ENCODE measurements at places on chromosomes 3 and 15.

- DNase-seq: no peak
These were observed 13.6 kb downstream of the MELTF start for GRCh38 chr3:197015790-197016736.

GRCh38 chr3:35448121-35448520 is 191.2 kb upstream of the ARPP21 start:
- DNase-seq: no peak

DNA sequence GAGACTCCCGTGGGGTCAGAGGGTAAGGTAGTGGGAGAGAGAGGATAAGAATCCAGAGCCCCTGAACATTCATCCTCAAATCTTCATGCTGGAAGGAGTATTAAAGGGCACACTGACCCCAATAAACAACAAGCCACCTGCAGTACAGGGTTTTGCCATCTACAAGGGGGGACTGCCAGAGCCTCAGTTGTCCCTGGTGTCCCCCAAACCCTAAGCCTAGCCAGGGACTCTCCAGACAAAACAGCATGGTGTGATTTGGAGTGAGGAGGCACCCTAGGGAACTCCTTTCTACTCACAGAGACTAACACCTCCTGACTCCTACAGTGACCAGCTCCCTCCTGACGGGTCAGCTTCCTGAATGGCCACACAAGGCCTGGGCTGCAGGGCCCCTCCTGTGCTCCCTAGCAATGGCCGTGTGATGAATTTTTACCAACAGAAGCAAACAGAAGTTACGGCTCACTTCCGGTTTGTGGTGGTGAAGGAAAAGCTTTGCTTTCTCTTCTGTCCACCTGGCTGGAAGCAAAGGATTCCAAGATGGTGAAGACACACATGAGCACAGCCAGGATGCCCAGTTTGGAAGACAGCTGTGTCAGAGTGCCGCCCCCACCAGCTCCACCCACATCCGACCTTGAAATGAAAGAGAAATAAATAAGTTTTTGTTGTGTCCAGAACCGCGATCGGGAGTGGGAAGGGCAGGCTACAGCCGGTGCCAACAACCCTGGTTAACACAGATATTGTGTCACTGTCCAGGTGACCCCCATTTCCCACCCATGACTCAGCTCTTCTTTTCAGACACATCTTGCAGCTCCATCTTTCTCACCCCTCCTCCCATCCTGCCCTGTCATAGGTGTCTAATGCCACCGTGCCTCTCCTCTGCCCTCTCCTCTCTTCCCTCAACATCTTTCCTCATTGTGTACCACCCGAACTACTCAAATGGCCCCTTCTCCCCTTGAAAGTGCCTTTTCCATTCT is 69.6 kb upstream of the ATP13A3 start:
- no peak for DNase-seq

- peak; percentile 31 for DNase-seq
These were observed 157.7 kb upstream of the FAM3D start for GRCh38 chr3:58824285-58824684.

- DNase-seq: no peak
These were observed 336.1 kb downstream of the FOXP1 start for GRCh38 chr3:71247221-71247957.

GRCh38 chr3:184040010-184040409 is 8.5 kb downstream of the HTR3D start:
- DNase-seq: no peak

DNA sequence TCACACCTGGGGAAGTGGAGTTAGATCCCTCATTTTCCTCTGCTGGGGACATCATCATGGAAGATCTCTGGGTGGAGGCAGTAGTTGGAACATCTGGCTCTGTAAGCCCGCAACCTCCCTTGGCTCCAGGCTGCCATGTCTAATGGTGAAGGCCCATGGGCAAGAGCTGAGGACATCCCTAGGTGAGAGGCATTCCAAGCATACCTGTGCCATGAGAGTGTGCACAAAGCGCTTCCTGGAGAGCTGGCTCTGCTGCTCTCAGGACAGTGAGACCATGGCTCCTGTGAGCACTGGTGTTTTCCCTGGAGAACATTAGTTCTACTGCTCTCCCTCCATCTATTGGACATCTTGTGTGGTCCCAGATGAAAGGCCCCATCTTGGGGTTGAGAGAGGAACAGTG is 7.7 kb downstream of the MAPKAPK3 start:
- DNase-seq: no peak

GRCh38 chr15:52464478-52464877 is 64.2 kb downstream of the MYO5A start:
- peak; percentile 21 for DNase-seq

- peak; percentile 10 for DNase-seq
These were observed 13.6 kb upstream of the CSK start for GRCh38 chr15:74768099-74768770.

DNA sequence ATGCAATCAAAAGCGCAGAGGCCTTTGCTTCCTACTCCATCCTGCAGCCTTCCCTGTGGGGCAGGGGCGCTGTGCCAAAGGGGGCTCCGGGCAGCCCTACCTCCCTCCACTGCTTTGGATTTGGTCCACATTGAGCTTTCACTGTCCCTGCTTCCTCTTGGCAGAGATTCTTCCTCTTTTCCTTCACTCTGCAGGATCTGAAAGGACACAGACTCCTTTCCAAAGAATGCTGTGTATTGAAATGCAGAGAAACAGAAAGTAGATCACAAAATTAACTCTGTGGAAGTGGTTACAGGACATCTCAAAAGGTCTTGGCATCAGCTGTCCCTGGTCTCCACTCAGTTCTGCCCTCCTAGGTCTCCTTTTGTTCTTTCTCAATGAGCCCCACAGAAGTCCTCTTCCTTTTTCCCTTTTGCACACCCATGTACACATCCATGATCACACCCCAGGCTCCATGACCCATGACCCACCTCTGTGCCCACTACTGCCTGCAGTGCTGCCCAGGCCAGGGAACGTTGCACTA is 64.1 kb downstream of the CCR1 start:
- DNase-seq: no peak

- DNase-seq: no peak
These were observed 47.2 kb downstream of the TMED3 start for GRCh38 chr15:79358069-79358468.

DNA sequence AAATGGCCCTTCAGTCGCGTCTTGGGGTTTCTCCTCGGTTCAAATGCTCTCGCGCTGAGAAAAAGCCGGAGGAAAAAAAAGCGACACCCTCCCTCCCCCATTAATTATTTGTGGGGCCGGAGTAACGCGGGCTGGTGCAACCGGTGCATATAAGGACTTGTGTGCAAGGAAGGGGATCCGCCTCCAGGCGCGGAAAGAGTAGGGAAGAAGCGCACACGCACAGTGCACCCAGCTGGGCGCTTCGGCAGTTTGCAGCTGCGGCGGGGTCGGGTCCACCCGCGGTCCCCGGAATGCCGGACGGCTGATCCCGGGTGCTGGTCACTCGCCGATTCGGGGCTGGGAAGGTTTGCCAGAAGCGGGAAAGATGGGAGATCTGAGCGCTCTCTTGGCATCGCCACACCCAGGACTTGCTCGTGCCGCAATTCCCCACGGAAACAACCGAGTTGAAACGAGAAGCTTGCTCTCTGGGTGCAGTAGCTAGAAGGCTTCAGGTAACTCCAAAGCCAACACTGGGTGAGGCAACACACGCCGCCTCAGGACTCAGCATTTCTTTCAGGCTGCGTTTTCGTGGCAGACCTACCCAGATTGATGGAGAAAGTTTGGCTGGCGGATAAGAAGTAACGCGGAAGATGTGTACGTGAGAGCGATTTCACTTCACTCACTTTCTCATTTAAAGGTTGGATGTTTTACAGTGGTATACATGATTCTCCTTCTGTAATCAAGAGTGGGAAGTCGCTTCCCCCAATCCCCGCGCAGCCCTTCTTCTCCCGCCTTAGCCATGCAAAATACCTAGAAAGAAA is 720 bp upstream of the TNIK start:
- no peak for DNase-seq

- no peak for DNase-seq
These were observed 946.8 kb downstream of the OTOL1 start for GRCh38 chr3:162443376-162443775.

- DNase-seq: peak; percentile 29
These were observed 38.2 kb downstream of the RASA2 start for GRCh38 chr3:141524988-141525387.

GRCh38 chr3:27728195-27729087 is 6.3 kb upstream of the EOMES start:
- DNase-seq: peak; percentile 49

DNA sequence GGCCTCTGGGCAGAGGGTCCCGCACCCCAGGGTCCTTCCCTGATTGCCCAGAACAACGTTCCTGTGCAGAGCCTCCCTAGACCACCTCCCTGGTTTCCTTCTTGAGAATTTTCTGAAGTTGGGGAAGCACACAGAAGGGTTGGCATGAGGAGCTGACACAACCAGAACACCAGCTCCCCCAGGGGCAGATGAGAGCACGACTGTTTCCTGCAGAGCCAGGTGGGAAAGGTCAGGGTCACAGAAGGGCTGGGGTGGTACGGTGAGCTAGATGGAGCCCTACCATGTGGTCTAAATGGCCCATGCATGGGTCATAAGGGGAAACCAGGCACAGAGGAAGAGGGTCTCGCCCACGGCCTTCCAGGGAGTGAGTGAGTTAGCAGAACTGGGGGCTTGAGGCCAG is 10.4 kb downstream of the PPCDC start:
- DNase-seq: no peak

- DNase-seq: no peak
These were observed 38.1 kb downstream of the TMEM212 start for GRCh38 chr3:171881251-171881650.

DNA sequence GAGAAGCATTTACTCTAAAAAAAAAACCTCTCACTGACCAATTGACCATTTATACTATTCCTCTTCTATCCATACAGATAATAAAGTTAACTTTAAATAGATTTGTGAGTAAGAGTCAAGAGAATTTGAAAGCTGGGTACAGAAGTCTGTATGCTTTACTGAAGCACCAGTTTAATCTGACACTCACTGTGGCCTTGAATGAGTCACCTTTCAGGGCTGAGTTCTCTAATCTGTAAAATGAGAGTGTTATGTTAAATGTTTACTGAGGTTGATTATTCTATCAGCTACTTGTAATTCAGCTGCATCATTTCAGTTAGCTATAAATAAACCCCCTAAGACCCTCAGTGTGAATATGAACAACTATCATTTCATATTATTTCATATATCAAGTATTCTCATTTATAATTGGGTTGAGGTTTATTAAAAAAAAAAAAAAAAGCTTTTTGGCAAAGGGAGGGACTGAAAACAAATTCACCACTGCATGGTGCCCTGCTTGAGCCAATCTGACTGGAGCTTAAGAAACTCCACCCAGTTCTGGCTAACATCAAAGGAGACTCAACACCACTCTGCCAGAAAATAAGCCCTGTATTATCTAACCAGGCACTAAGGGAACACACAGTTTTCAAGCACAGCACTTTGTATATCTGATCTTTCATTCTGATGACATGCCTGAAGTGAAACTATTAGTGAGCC is 2.8 kb downstream of the MAP4 start:
- no peak for DNase-seq

DNA sequence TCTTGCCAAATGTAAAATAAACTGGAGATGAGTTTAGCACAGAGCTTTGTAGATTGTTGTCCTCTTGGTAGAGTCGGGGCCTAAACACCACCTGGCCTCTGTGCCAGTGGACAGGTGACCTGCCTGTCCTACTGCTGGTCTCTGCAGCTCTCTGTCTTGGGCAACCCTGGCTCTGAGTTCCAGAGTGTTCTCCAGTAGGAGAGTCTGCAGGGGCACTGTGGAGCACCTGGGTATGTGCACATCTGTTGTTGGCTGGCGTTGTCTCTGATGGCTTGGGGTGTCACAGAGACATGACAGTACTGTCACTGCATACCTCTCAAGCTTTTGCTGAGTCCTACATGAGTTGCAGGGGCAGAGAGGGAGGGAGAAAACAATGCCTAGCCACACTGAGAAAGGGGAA is 112.6 kb downstream of the IGF1R start:
- DNase-seq: no peak

DNA sequence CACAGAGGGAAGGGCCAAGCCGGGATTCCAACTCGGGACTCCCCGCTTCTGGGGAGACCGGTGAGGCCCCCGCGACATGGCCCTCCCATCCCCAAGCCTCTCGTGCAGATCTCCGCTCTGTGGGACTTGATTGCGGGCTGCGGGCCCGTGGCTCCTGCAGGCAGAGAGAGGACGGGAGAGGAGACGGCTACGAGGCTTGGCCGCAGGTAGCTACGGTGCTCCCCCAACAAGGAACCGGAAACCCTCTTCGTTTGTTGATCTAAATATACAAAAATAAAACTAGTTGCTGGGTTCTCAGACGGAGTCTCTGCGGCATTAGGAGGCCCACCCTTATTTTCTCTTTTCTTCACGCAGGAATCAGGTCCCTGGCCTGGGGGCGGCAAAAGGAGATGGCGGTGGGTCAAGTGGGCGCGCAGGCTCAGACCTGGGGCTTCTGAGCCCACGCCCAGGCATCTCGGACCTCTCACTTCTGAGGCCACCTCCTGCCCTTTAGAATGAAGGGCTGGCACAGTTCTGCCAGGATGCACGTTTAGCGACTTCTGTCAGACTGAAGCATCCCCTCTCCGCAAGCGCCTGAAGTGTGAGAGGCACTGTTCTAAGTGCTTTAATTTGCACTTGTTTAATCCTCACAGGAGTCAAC is 10.9 kb downstream of the GNB5 start:
- no peak for DNase-seq

DNA sequence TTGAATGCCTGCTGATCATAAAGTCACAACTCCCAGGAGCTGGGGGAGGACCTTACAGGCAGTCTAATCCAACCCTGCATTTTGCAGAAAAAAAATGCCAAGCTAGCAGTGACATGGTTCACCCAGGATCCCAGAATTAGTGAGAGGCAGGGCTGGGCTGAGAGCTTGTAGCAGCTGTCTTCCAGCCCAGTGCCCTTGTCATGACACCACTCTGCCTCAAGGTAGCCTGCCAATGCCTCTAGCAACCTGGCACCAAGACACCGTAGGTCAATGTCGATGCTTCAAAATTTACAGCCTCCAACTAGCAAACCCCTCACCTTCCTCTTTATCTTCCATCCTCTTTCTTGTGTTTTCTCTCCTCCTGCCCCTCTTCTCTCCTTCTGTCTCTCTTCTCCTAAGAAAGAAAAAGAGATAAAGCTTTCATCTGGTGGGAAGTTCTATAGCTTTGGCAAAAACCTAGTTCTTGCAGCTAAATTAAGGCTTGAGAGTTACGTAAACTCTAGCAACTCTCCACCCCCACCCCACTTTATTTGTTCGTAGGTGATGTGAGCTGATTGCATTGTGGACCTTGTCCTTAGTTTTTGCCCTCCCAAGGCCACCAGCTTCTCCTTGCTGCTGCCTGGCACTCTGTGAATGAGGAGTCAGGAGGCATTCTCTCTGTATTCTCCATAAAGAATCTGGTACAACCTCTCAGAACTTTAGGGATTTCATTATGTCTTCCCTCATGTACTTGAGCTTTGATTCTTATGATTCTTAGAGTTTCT is 18.3 kb upstream of the BFSP2 start:
- no peak for DNase-seq

GRCh38 chr3:146187334-146187950 is 26.5 kb upstream of the PLOD2 start:
- no peak for DNase-seq

DNA sequence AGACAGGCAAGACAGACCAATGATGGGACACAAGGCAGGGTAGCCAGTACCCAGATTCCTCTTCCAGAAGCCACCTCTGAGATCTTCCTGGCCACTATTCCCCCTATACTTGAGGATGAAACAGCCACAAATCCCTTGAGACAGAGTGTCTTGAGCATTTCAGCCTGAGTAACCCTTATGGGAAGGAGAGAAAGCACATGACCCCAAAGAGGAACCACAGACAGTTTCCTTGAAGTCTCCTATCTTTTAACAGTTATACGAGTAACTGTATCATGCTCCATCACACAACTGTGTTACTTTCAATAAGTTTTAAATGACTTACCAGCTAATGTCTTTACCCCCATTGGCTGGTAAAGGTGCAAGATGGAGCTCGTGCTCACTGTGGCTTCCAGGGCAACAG is 9.3 kb downstream of the VIPR1 start:
- no peak for DNase-seq

- no peak for DNase-seq
These were observed 2.3 kb upstream of the UACA start for GRCh38 chr15:70765504-70766281.
